ENCODE measurements at places on chromosomes 7 and 10. TPM values are rescaled to one million over a fixed set of nuclear protein-coding genes. Genes with fewer than 3 reads are reported as not detected.

Gene MYOZ1
- total RNA-seq: not detected

Gene BAMBI
- total RNA-seq: 4.8 TPM

Gene PRTFDC1
- 22.5 TPM for total RNA-seq

Gene AKR1D1
- total RNA-seq: not detected

Gene TMEM26
- total RNA-seq: 0.14 TPM

Gene OR2A1
- total RNA-seq: not detected

GRCh38 chr10:7986851-7987250 lies 67.6 kb upstream of the GATA3 start:
- DNase-seq: no peak

- no peak for DNase-seq
Measured at GRCh38 chr10:62159351-62159750, 109.3 kb downstream of the RTKN2 start.

GRCh38 chr7:24611130-24611529 lies 37.9 kb downstream of the PALS2 start:
- no peak for DNase-seq

- no peak for DNase-seq
Measured at GRCh38 chr10:61565819-61566560, 96.7 kb upstream of the CABCOCO1 start.

DNA sequence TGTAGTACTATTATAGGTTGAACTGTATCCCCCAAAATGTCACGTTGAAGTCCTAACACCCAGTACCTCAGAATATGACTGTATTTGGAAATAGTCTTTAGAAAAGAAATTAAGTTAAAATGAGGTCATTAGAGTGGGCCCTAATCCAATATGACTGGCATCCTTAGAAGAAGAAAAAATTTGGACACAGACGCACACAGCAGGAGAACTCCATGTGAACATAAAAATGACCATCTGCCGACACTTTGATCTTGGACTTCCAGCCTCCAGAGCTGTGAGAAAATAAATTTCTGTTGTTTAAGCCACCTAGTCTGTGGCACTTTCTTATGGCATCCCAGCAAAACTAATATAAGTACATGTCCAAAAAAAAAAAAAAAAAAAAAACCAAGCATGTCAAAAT lies 225.8 kb downstream of the PARD3 start:
- no peak for DNase-seq

DNA sequence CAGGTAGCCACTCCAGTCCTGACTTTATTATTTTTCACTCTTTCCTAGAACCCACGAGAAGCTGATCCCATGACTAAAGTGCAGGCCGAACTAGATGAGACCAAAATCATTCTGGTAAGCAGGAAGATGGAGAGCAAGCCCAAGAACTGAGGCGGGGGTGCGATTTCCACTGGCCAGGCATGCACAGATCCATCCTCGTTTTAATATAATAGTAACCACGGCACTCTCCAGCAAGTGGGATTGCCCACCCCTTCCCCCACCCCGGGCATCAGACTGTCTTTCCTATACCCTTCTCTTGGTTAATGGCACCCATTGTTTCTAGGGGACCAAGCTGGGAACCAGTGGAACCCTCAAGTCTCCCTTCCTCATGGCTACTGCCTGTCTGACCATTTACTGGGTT lies 7.3 kb downstream of the YKT6 start:
- no peak for DNase-seq

DNA sequence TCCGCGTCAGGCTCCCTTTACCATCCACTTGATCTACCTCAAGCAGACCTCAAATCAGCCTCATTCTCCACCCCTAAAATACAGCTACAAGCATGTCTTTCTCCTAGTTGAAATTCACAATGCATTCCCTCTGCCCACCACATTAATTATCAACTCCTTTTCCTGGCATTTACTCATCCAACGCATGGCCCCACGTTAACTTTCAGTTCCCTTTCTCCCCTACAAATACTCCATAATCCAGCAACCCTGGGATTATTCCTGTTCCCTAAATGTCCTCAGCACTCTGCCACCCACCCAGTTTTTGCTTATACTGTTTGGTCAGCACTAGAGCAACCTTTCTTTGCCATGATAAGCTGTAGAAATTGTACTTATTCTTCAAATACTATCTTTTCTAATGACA lies 5.7 kb upstream of the VIM start:
- DNase-seq: no peak

- peak; percentile 7 for DNase-seq
Measured at GRCh38 chr7:34823650-34824258, 165.7 kb downstream of the NPSR1 start.

- no peak for DNase-seq
Measured at GRCh38 chr7:148978091-148978490, 50.2 kb downstream of the PDIA4 start.

DNA sequence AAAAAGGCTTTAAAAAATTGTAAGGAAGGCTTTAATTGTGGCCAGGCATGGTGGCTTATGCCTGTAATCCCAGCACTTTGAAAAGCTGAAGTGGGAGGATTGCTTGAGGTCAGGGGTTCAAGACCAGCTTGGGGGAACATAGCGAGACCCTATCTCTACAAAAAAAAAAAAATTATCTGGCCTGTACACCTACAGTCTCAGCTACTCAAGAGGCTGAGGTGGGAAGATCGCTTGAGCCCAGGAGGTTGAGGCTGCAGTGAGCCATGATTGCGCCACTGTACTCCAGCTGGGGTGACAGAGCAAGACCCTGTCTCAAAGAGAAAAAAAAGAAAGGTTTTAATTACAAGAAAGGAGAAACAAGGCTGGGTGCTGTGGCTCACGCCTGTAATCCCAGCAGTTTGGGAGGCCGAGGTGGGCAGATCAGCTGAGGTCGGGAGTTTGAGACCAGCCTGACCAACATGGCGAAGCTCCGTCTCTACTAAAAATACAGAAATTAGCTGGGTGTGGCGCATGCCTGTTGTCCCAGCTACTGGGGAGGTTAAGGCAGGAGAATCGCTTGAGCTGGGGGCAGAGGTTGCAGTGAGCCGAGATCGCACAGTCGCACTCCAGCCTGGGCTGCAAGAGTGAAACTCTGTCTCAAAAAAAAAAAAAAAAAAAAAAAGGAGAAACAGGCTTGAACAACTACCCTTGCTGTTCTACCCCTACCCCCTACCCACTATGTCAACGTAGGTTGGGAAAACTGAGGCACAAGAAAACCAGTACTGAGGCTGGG lies 83.7 kb downstream of the CARD11 start:
- no peak for DNase-seq

GRCh38 chr10:108849688-108850087 lies 1073.6 kb downstream of the XPNPEP1 start:
- no peak for DNase-seq

- peak; percentile 77 for DNase-seq
Measured at GRCh38 chr10:114634609-114634979, 23.5 kb downstream of the ABLIM1 start.

- no peak for DNase-seq
Measured at GRCh38 chr7:117324960-117325359, 2.1 kb upstream of the WNT2 start.

DNA sequence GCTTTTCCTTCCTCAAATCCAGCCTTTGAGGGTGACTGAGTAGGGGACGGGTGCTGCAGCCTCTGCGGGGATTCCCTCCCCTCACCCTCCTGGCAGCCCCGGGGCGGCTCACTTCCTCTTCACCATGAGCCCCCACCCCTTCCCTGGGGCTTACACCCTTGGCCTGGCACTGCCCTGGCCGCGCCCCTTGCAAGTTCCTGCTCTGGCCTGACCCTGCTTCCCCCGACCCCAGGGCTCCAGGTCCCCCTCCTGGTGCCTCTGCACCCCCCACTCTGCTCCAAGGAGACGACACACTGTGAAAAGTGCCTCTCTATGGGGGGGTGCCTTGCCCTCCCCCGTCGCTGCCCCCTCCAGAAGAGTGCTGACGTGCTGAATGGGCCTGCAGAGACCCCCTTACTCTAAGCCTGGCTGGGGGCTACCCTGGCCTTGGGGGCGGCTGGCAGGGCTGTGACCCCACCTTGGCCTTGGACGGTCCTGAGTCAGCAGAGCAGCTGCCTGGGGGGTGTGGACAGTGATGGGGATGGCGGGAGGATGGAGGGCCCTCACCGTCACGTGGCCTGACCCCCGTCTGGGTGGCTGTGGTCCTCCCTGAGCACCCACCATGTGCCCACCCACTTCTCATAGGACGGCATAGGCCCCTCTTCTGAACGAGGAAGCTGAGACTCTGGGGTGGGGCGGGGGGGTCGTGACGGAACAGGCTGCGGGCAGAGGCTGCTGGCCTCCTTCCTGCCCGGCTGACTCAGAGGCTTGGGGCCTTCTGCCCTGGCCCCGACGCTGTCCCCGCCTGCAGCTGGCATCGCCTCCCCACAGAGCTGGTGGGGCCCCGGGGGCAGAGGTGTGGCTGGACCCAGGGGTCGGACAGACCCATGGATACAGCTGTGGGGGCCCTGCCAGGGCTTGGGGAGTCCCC lies 9.8 kb downstream of the LFNG start:
- no peak for DNase-seq

GRCh38 chr7:318878-319661 lies 29.1 kb downstream of the FOXL3 start:
- DNase-seq: no peak

- no peak for DNase-seq
Measured at GRCh38 chr7:105006367-105007136, 7.5 kb upstream of the KMT2E start.

- peak; percentile 5 for DNase-seq
Measured at GRCh38 chr10:116287906-116288501, 15.0 kb upstream of the GFRA1 start.

DNA sequence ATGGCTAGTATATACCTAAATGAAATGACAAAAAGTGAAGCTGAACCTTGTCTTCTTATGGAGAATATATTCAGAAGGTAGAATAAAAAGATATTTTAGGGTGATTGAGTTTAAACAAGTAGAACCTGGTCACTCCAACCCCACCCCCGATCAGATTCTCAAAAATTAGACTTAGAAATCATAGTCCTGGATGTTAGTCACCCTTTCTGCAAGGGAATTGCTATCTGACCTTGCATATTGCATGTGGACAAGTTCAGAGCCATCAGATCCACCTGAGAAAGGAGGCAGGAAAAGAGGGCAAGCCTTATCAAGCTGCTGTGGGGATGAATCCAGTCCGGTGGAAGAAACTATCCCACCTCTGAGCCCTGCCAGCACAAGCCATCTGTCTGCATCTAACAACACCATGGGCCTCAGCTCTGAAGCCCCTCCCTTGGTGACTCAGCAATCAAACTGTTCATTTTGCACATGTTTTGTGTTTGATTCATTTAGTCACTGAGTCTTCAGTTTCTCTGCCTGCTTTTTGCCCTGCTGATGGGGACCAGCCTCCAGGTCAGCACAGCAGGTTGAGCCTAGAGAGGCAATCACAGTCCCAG lies 727.3 kb downstream of the AUTS2 start:
- no peak for DNase-seq

DNA sequence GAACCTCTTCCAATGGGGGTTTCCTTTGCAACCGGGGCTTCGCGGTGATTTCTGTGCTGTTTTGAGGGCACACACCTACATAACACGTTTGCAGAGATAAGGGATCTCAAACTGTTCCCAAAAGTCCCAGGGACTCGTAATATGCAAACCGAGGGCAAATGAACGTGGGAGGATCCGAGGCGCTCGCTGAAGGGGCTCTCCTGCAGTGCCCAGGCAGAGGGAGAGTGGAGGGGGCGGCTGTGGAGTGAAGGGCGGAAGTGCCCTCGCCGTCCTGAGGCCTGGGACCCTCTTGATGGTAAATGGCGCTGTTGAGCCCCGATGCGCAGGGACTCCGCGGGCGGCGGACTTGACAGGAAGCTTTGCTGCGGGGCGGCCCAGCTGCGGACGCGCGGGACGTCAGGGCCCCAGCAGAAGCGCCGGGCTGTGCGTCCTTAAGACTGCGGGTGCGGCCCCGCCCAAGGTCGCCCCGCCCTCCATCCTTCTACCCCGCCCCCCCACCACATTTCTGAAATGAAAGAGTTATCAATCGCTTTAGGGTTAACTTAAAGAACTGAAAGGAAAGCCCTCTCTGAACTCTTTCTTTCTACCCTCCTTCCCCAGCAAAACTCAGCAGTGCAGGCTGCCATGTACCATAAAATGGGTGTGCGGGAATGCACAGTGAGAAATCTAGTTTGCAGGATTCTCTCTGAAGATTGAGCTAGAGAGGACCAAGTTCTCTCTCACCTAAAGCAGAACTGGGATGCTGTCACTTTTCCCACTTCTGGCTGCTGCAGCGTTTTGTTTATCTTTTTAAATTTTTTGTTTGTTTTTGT lies 151.8 kb upstream of the YAE1 start:
- no peak for DNase-seq

GRCh38 chr7:111785076-111785475 lies 222.8 kb upstream of the IMMP2L start:
- DNase-seq: no peak
